ENCODE measurements at places on chromosomes 16 and 17.

DNA sequence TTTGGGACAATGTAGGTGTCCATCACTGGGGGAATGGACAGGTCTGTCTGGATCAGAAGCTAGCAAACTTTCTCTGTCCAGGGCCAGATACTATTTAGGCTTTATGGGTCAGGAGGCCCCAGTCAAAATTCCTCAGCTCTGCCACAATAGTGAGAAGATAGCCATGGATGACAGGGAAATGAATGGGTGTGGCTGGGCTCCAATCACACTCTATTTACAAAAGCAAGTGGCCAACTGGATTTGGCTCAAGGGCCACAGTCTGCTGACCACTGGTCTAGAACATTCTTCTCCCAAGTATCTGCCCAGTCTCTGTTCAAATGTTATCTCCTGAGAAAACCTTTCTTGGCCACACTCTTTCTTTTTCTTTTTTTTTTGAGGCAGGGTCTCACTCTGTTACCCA, 339.9 kb downstream of the SOX9 start:
- DNase-seq = no peak

DNA sequence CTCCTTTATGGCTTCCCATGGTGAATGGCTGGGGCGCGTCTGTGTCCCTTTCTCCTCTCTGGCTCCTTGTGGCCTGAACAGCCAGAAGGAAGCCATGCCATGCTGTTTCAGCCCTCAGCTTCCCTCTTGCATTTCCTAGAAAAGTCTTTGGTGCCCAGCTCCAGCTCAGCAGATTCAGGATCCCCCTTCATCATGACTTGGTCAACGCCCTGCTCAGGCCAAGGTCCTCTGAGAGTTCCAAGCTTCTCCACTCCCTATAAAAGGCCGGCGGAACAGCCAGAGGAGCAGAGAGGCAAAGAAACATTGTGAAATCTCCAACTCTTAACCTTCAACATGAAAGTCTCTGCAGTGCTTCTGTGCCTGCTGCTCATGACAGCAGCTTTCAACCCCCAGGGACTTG, at the start of gene CCL13:
Gene CCL13, plus strand, starts transcription at position 287 of the 400 bp plus-strand sequence. Its CDS starts 47 bp downstream, at position 334.
- no peak for DNase-seq

- no peak for DNase-seq
Observed at GRCh38 chr17:2885733-2886132, 89.5 kb downstream of the RAP1GAP2 start.

GRCh38 chr16:53651357-53651756, 52.3 kb downstream of the RPGRIP1L start:
- no peak for DNase-seq

DNA sequence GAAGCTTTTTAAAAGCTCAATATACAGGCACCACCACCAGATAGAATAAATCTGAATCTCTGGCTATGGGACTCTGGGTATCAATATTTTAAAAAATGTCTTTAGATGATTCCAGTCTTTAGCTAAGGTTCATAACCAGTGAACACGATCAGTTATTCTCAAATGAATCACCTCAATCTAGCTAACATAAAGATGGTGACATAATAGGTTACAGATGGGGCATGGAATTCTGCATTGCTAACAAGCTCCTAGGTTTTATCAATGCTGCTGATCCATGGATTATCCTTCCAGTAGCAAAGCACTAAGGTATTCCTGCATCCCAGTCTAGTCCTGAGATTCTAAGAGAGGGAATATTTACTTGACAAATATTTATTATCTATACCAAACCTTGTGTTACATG, 415.5 kb upstream of the CDH11 start:
- DNase-seq = no peak

DNA sequence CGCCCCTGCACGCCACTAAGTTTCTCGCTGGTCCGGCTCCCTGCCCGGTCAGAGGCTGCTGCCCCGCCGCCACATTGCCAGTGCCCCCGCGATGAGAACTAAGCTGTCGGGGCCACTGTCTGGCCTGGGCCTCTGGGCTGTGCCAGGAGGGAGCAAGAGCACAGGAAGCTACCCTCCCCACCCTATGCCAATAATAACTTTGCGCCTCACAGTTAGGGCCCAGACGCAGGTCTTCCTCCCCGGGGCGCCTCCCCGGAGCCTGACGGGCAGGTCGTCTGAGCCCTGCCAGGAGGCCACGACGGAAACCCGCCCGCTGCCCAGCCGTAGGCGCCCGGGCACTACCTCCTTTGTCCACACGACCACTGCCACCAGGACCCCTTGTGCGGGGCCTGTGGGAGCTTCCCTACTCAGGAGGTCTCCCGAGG, 1.5 kb downstream of the ZFPM1 start:
- no peak for DNase-seq

- DNase-seq = no peak
Observed at GRCh38 chr17:44541884-44542581, 15.3 kb upstream of the FZD2 start.

- no peak for DNase-seq
Observed at GRCh38 chr17:19275457-19276127, 38.4 kb downstream of the EPN2 start.

GRCh38 chr17:43377056-43377810, 21.6 kb upstream of the ARL4D start:
- no peak for DNase-seq

- no peak for DNase-seq
Observed at GRCh38 chr16:3589001-3589400, 11.8 kb upstream of the NLRC3 start.

- no peak for DNase-seq
Observed at GRCh38 chr17:15454346-15454745, 13.1 kb downstream of the CDRT4 start.

DNA sequence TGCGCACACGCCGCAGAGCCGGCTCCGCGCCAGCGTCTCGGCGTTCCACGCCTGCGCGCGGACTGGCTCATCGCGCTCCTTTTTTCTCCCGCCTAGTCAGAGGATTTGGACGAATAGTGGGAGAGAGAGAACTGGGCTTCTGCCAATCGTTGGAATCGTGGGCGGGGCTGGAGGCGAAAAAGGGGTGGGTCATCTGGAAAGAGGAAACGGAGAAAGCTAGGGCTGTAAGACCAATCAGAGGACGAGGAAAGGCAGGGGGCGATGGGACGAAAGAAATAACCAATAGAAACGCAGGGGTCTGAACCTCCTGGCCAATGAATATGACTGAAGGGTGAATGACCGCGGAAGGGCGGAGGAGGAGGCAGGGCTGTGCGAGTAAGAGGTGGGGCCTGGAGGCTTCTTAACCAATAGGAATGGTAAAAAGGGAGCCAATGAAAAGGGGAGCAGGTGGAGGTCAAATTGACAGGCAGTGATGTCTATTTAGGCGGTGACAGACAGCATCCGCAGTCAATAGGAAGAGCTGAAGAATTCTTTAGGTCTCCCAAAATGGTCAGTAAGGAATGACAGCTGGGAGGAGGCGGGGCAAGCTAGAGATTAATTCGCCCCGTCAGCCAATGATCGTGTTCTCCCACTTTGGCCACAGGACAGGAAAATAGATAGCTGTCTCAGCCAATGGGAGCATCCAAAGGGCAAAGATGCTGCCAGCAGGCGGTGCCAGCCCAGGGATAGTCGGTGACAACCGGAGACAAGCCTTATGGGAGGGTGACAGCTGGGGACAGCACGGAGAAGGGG, at the start of gene TBC1D10B:
Gene TBC1D10B, minus strand, starts transcription at position 39 of the 792 bp plus-strand sequence. CDS start 311 bp downstream, outside the sequence.
- DNase-seq = peak; percentile 100
